ENCODE measurements at places on chromosomes 3 and 15.

- no peak for DNase-seq
Measured at GRCh38 chr3:193800138-193801043, 207.4 kb downstream of the OPA1 start.

- DNase-seq, result no peak
Measured at GRCh38 chr3:117168896-117169295, 459.3 kb downstream of the TUSC7 start.

- DNase-seq, result peak; percentile 29
Measured at GRCh38 chr15:38401106-38401505, 52.8 kb upstream of the FAM98B start.

DNA sequence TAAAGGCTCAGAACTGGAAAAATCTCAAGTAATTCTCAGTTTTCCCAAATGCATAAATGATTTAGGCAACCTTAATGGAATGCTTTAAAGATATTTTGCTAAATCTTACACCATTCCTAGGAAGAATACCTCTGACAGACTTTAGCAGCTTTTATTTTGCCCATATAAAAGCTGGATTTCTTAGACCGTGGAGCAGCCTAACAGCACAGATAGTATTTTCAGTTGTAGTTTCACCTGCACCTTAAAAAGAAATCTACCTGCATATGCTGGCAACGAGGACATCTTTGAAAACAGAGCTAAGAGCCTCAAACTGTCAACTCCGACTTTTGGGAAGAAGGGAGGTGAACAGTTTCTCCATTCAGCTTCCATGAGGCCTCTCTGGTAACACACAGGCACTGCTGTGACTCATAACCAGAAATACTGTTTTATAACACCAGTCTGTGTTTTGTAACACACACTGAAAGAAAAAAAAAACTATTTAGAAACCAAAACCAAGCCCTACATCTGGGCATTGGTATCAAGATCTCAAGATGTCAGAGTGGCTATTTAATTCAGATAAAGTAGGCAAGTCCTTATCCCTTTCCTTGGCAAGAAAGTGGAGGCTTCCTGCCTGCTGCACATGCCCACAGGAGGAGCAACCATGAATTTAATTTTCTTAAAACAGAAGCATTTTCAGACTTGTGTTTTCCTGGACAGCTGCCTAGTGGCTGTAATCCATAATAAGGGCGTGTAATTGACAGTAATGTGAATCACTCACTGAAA lies 181.5 kb upstream of the ICE2 start:
- peak; percentile 85 for DNase-seq

GRCh38 chr3:23761440-23761896 lies 44.3 kb upstream of the UBE2E1 start:
- peak; percentile 28 for DNase-seq

GRCh38 chr3:47298439-47298838 lies 15.7 kb downstream of the KLHL18 start:
- DNase-seq, result no peak

- DNase-seq, result no peak
Measured at GRCh38 chr3:95148107-95148506, 1085.2 kb downstream of the NSUN3 start.

GRCh38 chr3:40631341-40631995 lies 106.7 kb downstream of the ZNF621 start:
- DNase-seq, result no peak

- DNase-seq, result peak; percentile 28
Measured at GRCh38 chr15:55879181-55879580, 114.2 kb downstream of the NEDD4 start.

- DNase-seq, result no peak
Measured at GRCh38 chr15:25245801-25246622, 192.8 kb downstream of the UBE3A start.

GRCh38 chr3:94098452-94098851 lies 35.6 kb downstream of the NSUN3 start:
- DNase-seq, result no peak

DNA sequence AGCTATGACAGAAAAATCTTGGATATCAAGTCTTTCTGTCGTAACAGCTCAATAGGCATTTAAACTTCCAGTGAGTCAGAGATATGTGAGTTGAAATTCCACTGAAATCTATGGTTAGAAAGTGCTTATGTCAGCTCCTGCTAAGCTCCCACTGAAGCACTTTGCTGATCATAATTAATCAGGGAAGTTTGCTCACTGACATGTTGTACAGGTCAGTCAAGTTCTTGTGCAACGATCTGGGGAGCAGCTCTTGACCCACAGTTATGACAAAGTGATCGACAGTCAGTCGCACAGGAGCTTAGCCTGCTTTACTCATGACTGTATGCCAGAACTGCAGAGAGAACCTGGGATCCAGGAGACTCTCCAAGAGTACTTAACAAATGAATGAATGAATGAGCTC lies 453.5 kb downstream of the SOX2 start:
- no peak for DNase-seq

DNA sequence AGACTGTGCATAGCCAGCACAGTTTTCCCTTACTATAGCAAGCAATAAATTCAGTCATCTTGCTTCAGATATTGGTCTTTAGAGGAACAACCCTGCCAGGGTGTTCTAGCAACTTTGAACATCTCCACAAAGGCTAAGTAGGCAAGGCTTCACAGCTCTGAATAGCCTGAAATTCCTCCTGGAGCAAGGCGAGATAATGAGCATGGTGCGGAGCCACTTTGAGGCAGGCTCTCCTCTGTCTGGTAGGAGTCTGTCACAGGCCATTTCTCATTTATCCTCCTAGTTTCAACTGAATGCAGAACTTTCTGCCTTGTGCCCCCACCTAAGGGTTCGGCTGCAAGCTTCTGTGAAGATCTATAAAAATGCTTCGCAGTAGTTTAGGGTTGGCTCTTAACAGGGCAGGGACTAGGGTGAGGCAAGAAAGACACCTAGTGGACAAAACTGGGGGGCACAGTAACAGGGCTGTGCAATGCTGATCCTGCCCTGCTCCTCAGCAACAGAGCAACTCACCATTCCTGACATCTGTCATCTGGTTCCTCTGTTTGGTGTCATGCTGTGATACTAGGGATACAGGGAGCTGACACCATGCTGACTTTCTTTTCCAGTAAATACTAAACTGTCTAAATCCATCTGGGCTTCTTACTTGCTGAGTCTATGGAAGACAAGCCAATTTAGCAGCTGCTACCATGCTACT lies 16.6 kb upstream of the EHHADH start:
- DNase-seq, result peak; percentile 69

All from AG08395 (cell line).